ENCODE measurements at places on chromosomes 7 and 10.

DNA sequence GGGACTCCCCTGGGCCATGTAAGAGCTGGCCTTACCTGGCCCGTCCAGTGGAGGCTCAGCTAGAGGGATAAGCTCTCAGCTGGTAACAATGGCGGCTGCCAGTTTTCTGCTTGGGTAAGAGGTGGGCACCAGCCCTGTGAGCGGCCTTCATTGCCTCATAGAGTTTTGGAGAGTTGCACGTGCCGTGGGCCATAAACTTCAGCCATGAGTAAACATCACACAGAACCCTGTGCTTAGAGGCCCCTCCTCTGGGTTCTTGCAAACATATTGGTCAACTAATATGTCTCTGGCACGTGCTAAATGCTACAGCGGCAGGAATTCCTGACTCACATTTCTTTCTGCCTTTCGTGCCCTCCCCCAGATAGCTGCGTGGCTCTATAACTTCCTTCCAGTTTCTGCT is 103.9 kb upstream of the LEP start:
- no peak for DNase-seq

- no peak for DNase-seq
Observed at GRCh38 chr10:97185326-97186058, at the start of gene SLIT1. TSS of gene SLIT1 (minus strand) at chr10:97185959. CDS start at chr10:97185674, 285 bp downstream.

DNA sequence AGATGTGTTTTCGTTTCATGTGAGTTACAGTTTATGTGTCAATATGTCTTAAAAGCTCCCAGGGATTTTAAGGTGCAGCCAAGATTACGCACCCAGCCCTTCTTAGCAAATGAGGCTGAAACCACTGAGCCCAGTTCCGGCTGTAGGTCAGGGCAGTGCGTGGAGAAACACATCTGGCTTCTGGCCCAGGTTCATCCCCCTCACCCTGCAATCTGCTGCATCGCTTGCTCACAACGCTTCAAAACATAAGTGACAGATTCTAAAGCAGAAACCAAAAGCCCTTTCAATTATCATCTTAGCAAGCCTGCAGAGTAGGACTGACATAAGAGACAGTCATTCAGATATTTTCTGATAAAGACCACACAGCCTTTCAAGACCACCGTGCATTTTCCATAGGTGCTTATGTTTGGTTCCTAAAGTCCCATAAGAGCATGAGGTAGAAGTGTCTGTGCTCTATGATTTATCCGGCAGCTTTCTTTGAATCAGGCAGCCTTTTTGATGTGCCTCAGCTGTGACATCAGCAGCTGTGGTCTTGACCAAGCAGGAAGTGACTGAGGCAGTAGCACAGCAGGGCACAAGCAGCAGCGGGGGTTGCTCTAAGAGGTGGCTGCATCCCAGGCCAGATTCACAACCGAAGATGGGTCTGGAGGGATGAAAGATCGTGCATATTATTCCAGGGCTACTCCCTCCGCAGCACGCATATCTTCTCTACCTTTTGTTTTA is 72.1 kb upstream of the LYZL2 start:
- DNase-seq, result peak; percentile 25

DNA sequence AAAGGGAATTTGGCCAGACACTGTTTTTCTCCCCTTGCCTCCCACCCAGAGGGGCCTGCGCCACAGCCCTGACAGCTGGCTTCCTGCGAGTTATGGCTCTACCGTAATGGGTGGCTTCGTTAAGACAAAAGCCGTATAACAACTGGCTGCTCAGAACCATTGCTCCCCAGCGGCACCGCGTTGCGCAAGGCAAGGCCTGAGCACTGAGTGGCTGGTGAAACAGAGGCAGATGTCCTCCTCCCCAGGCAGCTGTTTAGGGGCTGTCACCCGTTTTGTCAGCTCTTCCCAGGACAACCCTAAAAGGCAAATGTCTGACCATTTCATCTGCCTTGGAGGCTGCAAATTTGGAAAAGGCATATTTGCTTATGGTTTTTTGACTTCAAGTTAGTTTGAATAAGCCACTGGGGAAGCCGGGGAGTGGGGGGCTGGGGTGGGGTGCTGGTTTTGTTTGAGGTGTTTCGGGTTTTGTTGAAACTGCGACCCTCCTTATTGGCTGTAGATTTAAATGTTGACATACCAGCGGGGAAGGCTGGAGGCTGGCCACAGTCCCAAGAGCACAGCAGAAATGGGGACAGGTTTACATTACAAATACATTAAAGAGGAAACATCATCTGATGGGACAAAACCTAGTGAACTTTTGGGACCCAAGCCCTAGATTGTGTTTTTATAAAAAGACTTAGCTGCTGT is 681 bp upstream of the SPOCK2 start:
- DNase-seq, result peak; percentile 54

GRCh38 chr10:43362191-43362839 is 9.1 kb upstream of the FXYD4 start:
- peak; percentile 96 for DNase-seq
